ENCODE measurements at places on chromosomes 3 and 15. TPM values are rescaled to one million over a fixed set of nuclear protein-coding genes. Genes with fewer than 3 reads are reported as not detected.

GRCh38 chr15:80978685-80979329 lies 10.8 kb downstream of the MESD start:
- DNase-seq = no peak

DNA sequence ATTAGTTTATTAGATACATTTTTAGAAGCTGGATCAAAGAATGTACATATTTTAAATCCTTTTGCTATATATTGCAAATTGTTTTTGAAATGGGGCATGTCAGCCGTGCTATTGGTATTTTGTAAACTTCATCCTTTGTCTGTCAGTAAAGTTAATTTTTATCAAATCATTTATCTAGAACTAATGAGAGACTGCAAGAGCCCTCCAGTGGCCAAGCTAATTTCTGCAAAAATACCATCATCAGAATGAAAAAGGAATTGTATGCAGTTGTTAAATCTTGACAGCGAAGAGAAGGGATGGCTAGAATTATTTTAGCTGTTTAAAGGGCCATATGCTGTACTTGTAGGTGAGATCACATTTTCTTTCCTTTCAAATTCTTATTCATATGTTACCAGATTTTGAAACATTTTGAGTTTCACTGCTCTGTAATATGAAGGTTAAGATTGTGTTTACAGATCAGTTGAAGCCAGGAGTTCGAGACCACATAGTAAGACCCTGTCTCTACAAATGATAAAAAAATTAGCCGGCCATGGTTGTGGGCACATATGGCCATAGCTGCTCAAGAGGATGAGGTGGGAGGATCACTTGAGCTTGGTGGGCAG lies 8.1 kb upstream of the CLDN11 start:
- no peak for DNase-seq

GRCh38 chr15:93359425-93360131 lies 270.6 kb upstream of the RGMA start:
- DNase-seq = no peak

DNA sequence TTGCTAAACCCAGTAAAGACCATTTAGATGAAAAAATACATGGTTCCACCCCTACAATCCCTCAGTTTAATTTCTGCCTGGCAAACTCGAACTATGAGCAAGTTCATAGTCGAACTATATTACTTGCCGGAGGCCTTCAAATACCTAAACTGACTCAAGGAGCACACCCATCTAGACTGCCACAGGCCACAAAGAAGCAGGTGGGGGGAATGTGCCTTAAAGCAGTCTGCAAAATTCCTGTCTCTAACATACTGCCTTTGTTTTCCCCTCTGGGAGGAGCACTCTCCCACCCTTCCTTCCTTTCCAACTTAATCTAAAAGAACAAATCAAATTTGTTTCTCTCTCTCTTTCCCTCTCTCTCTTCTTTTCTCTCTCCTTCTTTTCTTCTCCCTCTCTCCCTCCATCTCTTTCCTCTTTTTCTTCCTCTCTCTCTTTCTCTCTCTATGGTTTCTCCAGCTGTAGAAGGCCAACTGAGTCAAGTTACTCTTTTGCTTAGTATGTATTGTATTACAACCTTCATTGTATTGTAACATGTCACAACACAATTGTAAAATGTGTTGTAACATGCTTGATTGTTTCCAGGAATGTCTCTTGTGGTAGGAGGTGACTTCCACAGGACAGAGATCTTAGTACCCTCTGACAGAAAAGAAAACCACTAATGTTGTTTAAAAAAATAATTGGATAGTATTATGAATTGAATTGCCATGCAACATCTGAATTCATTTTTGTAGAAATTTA lies 496.3 kb downstream of the ROBO2 start:
- no peak for DNase-seq

GRCh38 chr3:114143817-114144216 lies 35.0 kb downstream of the DRD3 start:
- DNase-seq = no peak

DNA sequence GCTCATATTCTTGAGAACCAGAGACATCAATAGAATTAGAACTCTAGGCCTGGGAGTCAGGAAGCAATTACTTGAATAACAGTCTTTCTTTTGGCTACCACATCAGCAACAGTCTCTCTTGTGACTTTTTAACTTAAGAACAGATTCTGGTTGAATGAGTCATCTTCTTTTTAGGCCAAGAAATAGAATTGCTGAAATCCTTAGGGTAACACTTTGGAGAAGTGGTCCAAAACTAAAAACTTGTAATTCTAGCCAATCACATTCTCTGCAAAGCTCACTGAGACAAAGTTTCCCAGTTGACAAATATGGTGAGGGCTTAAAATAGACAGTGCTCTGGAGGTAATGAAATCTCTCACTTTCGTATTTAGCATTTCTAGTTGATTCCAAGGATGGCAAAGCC lies 238.0 kb downstream of the SHOX2 start:
- DNase-seq = no peak

DNA sequence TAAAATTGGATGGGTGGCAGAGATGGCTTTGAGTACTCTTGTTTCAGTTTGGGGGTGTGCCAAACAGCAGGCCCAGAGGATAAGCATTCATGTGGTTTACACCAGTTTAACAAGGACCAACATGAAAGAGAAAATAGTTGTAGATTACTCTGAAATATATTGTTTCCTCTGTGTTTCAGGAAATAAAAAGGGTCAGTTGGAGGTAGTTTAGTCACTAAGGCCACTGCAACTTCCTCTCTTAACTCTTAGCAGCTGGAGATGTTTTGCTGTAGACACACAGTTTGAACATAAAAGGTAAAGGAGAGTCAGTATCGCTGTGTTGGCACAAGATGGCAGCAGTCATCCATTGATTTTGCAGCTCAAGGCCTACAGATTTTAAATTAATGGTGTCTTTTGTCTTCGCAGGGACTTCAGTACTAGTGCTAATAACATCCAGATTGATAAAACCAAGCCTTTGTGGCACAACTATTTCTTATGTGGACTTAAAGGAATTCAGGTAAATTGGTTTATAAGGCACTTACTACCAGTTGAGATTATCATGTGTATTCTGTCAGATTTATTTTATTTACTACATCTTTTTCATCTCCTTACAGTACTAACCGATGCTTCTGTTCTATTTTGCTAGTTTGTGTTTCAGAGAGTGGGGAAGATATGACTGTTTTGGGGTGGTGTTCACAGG lies 65.5 kb downstream of the GALK2 start:
- no peak for DNase-seq

GRCh38 chr3:119630880-119631329 lies 29.5 kb downstream of the POPDC2 start:
- DNase-seq = no peak

DNA sequence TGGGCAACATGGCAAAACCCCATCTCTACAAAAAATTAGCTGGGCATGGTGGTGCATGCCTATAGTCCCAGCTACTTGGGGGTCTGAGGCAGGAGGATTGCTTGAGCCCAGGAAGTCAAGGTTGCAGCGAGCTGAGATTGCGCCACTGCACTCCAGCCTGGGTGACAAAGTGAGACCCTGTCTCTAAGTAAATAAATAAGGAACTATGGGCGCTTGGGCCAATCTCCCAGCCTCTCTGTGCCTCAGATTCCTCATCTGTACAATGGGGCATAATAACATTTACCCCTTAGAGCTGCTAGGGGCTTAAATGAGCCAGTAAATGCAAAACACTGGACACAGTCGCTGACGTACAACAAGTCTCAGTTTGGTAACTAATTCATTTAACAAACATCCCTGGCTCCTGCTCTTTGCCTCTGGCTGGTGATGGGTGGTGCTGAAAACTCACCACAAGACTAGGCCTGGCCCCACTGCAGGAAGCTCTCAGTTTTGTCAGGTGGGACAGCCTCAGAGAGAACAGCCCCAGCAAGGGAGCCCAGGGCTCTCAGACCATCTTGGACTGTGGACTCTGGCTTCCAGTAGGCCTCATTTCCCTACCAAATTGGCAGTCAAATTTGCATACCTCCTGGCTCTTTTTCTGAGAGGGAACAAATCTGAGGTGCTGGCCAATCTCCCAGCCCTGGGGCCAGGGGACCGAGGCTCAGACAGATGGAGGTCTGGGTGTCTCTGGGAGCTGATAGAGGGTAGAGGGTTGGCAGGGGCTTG lies 6.4 kb upstream of the TBC1D2B start:
- DNase-seq = no peak

DNA sequence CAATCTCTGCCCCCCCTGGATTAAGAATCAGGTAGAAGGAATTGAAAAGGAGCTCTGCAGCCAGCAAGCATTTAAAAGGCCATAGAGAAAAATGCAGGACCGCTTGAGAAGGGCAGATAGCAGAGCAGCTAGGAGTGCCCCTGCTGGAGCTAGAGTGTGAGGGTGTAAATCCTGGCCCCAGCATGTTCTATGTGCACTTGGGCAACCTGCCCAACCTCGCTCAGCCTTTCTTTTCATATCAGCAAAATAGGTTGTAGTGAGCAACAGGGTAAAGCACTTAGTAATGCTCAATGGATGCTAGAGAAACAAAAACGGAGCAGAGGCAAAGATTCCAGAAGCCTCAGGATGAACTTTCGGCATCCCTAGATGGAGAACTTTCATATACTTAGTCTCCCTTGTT lies 25.0 kb upstream of the THBS1 start:
- no peak for DNase-seq

DNA sequence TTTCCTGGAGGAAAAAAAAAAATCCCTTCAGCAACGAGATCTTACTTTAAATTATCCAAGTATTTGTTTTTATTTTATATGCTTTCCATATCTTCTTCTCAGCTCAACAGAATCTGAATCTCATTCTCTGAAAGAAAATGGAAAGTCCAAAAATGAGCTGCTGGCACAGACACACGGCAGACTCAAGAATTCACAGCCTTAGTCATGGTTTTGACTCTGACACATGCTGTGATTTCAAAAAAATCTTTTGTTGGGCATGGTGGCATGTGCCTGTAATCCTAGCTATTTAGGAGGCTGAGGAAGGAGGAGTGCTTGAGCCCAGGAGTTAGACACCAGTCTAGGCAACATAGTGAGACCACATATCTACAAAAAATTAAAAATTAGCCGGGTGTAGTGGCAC lies 565.0 kb downstream of the MAGI1 start:
- DNase-seq = no peak

- DNase-seq = no peak
These were observed 2.4 kb upstream of the NCEH1 start for GRCh38 chr3:172713316-172713715.

GRCh38 chr3:59563966-59564365 lies 514.1 kb upstream of the CFAP20DC start:
- DNase-seq = no peak

- DNase-seq = peak; percentile 49
These were observed 259.5 kb upstream of the LYSMD4 start for GRCh38 chr15:99992611-99993231.

GRCh38 chr15:57738734-57739237 lies 32.3 kb downstream of the POLR2M start:
- no peak for DNase-seq

- DNase-seq = no peak
These were observed 369.6 kb downstream of the OTOL1 start for GRCh38 chr3:161866176-161866575.

- no peak for DNase-seq
These were observed 64.0 kb downstream of the SLC9C1 start for GRCh38 chr3:112230033-112230432.

- no peak for DNase-seq
These were observed 281.7 kb downstream of the XXYLT1 start for GRCh38 chr3:194989241-194989640.

DNA sequence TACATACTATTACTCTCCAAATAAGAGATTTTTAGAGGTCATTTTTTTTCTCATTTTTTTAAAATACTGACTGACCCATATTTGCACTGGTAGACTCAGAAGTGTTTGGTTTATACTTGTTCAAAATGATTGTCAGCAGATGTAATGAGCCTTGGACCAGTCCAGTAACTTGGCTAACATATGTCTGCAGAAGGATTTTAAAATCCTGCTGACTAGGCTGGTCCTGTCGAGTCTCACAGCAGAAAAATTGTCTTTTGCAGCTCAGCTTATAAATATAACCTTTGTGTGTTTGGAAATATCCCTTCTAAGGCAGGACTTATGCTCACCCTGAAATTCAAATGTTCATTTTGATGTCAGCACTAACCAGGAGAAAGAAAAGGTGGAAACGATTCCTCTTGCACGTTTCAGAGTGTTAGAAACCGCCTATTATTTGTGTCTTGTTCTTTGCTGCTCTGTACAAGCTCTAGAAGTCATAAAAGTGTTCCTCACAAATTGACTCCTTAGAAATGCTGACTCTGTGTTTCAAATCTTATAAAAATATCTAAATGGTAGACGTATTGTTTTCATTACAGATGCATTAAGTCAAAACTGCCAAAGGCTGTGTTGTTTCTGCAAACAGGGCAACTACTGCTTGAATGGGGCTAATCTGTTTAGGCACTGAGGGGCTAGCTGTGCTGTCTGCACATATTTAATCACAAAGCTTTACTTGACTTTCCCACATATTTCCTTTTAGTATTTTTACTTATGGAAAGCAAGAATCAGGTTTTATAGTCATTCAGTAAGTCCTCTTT lies 95.3 kb downstream of the CHL1 start:
- DNase-seq = no peak

GRCh38 chr15:76179023-76179422 lies 119.2 kb downstream of the TMEM266 start:
- no peak for DNase-seq

GRCh38 chr3:23161308-23161707 lies 41.8 kb upstream of the UBE2E2 start:
- no peak for DNase-seq

DNA sequence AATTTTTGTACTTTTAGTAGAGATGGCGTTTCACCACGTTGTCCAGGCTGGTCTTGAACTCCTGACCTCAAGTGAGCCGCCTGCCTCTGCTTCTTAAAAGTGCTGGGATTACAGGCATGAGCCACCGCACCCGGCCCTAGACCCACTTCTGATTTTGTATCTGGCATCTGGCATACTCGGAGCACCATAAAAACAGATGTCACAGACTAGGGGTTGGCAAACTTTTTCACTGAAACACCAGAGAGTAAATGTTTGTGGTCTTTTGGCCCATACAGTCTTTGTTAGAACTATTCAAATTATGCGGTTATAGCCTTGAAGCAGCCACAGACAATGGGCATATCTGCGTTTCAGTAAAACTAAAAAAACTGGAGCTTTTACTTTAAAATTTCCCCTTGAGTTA lies 110.7 kb downstream of the TJP1 start:
- no peak for DNase-seq

Gene GNB5
- 10.6 TPM for total RNA-seq

Gene BSN
- 0.27 TPM for total RNA-seq

Gene SEMA3G
- total RNA-seq = 12.3 TPM

Gene ACSBG1
- total RNA-seq = 0.14 TPM

Gene CAND2
- 56.7 TPM for total RNA-seq

Gene PEX11A
- 13.7 TPM for total RNA-seq

Gene EPHA6
- 0.62 TPM for total RNA-seq

Gene A4GNT
- total RNA-seq = not detected

Gene CD96
- 0.35 TPM for total RNA-seq

Gene CFAP91
- total RNA-seq = 0.70 TPM

Gene TMCO5A
- not detected for total RNA-seq

Gene CCR9
- not detected for total RNA-seq

Gene FBN1
- total RNA-seq = 41.0 TPM

Gene GOLGA8T
- total RNA-seq = 0.65 TPM

Gene PDE8A
- total RNA-seq = 12.2 TPM

Gene LSMEM2
- total RNA-seq = 29.8 TPM

Gene B3GALNT1
- 51.8 TPM for total RNA-seq

Gene SPINT1
- 2.0 TPM for total RNA-seq
